Upper lobe of right lung (tissue), 1 donor: ENCODE measurements at places on chromosomes 2 and 18.

DNA sequence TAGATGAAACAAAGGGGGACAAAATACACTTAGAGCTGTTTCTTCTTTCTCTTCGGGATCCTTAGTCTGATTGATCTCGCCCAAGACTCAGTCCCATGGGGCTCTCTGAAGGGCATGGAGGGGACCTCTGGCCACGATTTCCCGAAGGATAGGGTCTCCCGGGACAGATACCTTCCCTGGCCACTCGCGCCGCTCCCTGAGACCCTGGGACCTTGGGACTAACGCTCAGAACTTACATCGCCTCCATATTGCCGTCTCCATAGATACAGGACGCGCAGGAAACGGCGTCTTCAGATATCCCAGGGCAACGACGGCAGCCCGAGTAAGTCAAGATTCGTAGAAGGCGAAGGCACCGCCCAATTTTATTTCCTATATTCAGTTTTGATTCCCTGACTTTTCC, at the start of gene CFAP65:
TSS of gene CFAP65 (minus strand) at position 265 of the 400 bp plus-strand sequence. CDS start 2,468 bp downstream, outside the sequence.
- DNase-seq, result no peak

DNA sequence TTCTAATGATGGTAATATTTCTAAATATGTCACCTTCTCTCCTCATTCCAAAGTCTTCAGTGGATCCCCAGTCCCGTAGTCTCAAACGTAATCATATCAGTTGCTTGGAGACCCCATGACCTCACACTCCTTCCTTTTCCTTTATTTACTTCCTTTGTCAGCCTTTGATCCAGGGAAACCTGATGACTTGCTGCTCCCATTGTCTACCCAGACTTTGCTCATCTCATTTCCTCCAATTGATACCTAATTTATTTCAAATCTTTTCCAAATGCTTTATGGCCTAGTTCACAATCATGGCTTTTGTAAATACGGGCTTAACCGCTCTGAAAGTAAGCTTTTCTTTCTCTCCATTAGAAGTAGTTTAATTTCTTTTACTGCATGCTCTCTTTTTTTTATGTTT, 402.4 kb upstream of the CYRIA start:
- DNase-seq, result no peak

- peak; percentile 35 for DNase-seq
These were observed 60.4 kb downstream of the CIB4 start for GRCh38 chr2:26580751-26581150.

DNA sequence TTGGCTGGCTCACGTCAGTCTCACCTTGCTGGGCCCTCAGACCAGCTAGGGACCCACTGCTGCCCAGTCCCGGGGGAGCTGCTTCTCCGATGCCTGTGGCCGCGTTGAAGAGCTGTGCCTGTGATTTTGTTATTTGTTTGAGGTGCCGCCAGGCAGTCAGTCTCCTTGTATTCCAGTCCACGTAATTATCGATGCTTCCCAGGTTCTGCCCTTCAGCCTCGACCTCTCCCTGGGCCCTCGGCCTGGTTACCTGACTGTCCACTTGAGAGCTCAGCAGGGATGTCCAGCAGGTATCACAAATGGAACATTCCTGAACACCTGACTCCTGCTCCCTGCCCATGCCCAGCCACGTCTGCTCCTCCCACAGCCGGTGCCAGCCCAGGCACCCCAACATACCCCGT, 195.9 kb upstream of the HS6ST1 start:
- DNase-seq, result peak; percentile 44

DNA sequence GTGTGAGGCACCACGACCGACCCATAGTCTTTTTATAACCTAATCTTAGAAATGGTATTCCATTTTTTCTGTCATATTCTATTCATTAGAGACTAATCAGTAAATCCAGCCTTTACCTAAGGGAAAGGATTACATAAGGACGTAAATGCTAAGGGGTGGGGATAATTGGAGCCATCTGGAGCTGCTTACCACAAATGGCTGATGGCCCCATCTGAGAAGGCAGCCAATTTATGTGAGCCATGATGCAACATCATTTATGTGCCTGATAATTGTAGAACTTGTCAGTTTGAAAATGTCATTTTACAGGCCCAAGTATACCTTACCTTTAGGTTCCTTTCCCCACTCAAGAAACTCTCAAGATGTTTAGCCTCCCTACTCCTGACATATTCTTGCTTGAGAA, 44.0 kb downstream of the ARHGEF33 start:
- DNase-seq, result no peak

- no peak for DNase-seq
These were observed 41.0 kb downstream of the TRABD2A start for GRCh38 chr2:84839851-84840250.

- DNase-seq, result no peak
These were observed 107.9 kb downstream of the ALPK2 start for GRCh38 chr18:58520969-58521368.

- DNase-seq, result no peak
These were observed 22.5 kb downstream of the GYPC start for GRCh38 chr2:126678269-126679065.

- no peak for DNase-seq
These were observed 29.4 kb upstream of the CHMP3 start for GRCh38 chr2:86592547-86593230.

DNA sequence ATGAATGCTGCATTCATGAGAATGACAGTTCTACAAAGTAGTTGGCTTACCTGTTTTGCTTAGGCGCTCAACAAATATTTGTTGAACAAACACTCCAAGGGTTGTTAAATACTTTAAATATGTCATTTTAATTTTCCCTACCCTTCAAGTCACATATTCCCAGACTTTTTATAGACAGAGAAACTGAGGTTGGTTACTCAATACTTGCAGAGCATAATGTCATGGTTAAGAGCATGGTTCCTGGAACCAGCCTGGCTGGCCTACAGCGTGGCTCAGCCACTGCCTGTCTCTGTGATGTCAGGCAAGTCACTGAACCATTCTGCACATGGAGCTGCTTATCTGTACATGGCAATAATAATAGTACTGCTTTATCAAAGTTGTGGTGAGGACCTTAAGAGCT, 120.0 kb upstream of the STK17B start:
- no peak for DNase-seq

DNA sequence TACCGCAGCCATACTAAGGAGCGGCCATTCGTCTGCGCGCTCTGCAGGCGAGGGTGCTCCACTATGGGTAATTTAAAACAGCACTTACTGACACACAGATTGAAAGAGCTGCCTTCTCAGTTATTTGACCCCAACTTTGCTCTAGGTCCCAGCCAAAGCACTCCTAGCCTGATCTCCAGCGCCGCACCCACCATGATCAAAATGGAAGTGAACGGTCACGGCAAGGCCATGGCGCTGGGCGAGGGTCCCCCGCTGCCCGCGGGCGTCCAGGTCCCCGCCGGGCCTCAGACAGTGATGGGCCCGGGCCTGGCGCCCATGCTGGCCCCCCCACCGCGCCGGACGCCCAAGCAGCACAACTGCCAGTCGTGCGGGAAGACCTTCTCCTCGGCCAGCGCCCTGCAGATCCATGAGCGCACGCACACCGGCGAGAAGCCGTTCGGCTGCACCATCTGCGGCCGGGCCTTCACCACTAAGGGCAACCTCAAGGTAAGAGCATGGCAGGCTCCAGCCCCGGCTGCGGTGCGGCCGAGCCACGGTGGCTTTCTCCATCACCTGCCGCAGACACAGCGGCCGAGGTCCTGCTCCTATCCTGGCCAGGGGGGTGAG, 15.5 kb downstream of the SALL3 start:
- DNase-seq, result no peak

- DNase-seq, result no peak
These were observed 11.5 kb downstream of the AMER3 start for GRCh38 chr2:130766711-130767407.

DNA sequence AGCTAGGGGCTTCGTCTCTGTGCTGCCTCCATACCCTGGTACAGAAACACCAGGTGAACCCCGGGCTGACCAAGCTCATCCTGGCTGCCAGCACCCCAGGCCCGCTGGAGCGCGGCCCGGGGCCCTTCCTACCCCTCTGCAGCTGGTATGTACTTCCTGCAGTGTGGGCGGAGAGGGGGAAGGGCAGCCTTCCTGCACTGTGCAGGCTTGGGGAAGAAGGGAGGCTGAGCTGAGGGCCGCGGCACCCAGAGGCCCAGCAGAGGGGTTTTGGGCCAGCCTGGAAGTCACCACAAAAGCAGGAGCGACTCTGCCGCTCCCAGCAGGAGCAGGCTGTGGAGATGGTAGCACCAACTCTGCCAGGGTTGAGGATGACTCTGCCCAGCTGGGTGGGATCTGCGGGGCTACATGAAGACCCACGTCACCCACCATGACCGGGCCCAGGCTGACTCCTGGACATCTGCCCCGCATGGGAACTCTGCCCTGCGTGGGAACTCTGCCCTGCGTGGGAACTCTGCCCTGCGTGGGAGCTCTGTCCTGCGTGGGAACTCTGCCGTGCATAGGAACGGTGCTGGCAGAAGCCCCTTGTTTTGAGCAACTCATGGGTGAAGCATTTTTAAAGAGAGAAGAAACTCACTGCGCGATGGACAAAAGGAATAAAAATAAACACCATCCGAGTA, 273.3 kb downstream of the NDUFA10 start:
- no peak for DNase-seq

DNA sequence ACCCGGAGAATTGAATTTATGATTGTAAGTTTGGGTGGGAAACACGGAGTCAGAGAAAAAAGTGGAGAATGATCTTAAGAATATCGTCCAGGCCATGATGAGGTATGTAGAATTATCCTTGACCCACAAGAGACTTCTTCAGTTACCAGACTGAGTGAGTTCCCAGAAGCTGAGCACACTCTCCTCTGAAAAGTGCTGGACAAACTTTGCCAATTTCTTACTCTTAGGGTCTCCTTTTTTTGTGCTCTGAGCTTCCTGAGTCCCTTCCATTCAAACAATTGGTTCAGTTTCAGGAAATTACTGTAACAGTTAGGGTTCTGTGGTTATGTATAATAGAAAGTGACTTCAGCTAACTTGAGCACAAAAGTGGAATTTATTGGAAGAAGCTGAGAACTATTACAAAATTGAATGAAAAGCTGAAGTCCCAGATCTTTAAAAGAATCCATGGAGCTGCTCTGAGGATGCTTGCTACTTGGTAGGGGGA, 50.6 kb upstream of the EHBP1 start:
- no peak for DNase-seq

GRCh38 chr18:26792661-26793060, 72.8 kb downstream of the AQP4 start:
- no peak for DNase-seq

GRCh38 chr2:85151026-85151425, 17.8 kb downstream of the TCF7L1 start:
- no peak for DNase-seq

DNA sequence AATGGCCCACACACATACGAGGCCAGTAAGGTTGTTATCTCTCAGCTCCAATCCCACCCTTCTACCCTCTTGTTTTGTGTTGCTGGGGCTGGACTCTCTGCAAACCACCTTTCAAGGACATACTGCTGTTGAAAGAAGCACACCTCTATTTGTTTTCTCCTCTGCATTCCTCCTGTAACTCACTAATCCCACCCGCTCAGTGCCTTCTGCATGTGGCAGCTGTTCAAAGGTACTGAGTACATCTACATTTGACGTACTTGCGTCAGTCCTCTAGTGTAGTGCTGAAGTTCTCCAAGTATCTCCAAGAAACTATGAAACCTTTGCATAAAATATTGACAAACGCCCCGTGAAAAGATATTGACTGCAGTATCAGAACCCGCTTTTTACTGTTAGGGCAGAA, 310.6 kb downstream of the AFF3 start:
- DNase-seq, result no peak

GRCh38 chr2:150256736-150257135, 230.7 kb downstream of the RND3 start:
- DNase-seq, result no peak

- DNase-seq, result no peak
These were observed 121.1 kb upstream of the FN1 start for GRCh38 chr2:215556979-215557378.

DNA sequence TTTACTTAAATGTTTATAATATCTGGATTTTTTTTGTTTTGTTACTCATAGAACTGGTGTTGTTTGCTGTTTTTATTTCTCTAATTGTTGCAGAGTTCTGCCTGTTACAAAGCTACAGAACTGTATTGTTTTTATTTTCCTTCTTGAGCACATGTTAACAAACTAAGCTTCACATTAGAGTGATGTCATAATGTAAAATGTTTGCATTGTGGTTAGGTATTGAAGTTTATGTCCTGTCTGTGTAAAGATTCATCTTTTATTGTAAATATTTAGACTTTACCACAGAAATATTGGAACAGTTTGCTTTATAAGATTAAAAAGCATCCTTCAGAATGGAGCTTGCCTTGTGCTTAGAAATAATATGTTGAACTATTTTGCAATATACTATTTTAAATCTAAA, 67.7 kb downstream of the CLIP4 start:
- DNase-seq, result no peak

DNA sequence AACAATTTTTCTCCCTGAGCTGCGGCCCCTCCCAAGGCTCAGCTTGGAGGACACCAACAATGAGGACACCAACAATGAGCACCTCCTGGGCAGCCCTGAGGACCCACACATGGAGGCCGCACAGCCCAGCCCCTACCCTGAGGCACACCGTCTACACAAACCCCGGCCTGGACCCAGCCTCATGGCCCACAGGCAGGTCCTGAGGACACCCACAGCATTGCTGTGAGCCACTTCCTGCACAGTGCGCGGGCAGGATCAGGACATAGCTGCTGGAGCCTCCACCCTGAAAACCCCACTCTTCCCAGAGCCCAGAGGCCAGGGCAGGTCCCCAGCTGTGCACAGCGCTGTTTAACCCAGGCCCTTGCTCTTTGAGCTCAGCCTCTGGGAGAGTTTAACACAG, 194.3 kb downstream of the RTP5 start:
- DNase-seq, result no peak

GRCh38 chr18:79755496-79756142, 42.1 kb upstream of the KCNG2 start:
- peak; percentile 54 for DNase-seq

DNA sequence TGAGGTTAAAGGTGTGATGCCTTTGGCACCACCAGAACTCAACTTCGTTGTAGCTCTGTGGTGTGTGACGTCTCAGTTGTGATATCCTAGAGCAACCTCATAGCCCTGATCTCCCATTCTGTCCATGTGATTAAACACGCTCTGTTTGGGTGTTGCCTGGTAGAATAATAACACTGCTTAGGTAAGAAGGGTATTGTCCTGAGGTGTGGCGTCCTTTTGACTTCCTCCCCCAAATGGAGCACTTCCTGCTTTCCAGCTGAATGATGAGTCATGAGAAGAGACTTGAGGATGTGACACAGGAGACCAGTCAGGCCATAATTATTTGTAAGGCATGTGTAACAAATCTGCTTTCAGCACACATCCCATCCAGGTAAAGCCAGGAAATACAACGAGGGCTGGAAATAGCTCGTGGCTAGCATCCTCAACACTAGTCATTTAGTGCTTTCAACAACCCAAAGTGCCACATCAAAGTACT, 100.7 kb downstream of the RAPGEF4 start:
- no peak for DNase-seq

DNA sequence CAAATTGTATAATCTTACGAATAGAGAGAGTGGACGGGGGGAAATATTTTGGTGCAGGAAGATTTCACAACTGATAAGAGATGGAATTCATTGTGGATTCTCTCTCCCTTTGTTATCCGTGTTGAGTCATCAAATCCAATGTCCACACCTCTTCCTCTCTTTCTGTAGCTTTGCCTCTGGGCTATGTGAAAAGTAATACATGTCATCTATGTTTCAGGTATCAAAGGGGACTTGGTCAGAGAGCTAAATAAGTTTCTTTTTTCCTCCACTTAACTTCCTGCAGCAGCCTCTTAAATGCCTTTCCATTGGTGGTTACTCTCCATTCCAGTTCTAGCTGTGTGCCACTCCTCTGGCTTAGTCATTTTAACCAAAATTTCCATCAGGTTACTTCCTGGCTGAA, 169.3 kb upstream of the NXPH2 start:
- no peak for DNase-seq

- DNase-seq, result no peak
These were observed 294.9 kb upstream of the CYRIA start for GRCh38 chr2:16960579-16960978.
